ENCODE measurements at places on chromosomes 6 and 20. TPM values are rescaled to one million over a fixed set of nuclear protein-coding genes. Genes with fewer than 3 reads are reported as not detected.
A peak's percentile ranks its signal among the peaks of the same experiment; 100 is the strongest.

DNA sequence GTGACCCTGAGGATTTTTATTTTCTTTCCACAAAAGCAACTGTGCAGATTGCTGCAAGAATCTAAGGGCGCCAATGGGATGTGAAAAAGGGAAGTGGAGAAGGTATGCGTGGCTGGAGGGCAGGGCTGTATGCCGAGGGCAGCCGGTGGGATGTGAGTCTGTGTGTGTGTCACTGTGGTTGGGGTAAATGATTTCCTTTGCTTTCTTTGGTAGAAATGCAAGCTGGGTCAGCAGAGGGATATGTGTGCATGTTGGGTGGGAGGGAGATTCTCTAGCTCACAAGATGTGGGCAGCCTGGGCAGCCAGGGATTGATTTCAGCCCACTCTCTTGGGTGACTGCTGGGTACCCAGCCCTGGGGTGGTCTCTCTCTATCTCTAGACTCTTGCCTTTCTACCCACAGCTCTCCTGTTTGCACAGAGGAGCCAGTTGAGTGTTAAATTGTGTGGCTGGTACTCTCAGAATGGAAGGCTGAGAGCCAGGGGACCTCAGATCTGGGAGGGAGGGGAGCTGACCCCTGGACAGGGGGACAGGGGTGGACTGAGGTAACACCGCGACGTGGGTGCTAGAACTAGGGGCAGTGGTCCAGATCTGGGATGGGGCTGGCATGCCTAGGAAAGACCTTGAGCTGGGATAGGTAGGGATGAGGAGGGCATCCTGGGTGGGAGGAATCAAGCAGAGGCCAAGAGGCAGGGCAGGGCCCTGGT lies 136.8 kb upstream of the RNF24 start:
- DNase-seq, result peak; percentile 78

- DNase-seq, result peak; percentile 69
Observed at GRCh38 chr20:9031991-9032390, 36.9 kb upstream of the PLCB4 start.

GRCh38 chr6:145885431-145885830 lies 70.8 kb upstream of the FBXO30 start:
- no peak for DNase-seq

- DNase-seq, result no peak
Observed at GRCh38 chr6:96545882-96546281, 17.0 kb upstream of the FHL5 start.

GRCh38 chr20:58402305-58402704 lies 13.3 kb downstream of the VAPB start:
- no peak for DNase-seq

GRCh38 chr6:32267035-32267434 lies 43.2 kb upstream of the NOTCH4 start:
- no peak for DNase-seq

GRCh38 chr20:3547906-3548305 lies 77.1 kb downstream of the ATRN start:
- DNase-seq, result no peak

GRCh38 chr6:29790626-29791025 lies 37.0 kb upstream of the HLA-G start:
- DNase-seq, result no peak

SIRPB2 gene
- polyA plus RNA-seq, result not detected

HLA-DQA1 gene
- polyA plus RNA-seq, result not detected

Data from IMR-90 (cell line).